ENCODE measurements at places on chromosomes 5 and 9. TPM values are rescaled to one million over a fixed set of nuclear protein-coding genes. Genes with fewer than 3 reads are reported as not detected.
A peak's percentile ranks its signal among the peaks of the same experiment; 100 is the strongest.

DNA sequence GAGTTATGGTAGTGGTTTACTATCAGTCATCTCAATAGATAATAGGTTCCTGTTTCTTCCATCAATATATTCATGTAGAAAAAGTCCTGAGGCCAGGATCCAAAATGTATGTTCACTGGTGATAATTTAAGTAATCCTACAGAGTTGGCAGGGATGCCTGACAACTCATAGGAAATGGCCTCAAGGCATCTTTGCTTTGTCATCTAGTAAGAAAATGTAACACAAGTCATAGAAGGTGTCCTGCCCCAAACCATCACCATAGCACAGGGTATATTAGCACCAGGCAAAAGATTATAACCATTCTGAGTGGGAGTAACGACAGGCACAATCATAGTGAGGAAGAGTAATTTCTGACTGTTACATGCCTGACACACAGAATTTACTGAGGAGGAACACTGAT lies 257.0 kb downstream of the TMEM167A start:
- DNase-seq: peak; percentile 62

Gene IFNA21
- not detected for polyA plus RNA-seq

DNA sequence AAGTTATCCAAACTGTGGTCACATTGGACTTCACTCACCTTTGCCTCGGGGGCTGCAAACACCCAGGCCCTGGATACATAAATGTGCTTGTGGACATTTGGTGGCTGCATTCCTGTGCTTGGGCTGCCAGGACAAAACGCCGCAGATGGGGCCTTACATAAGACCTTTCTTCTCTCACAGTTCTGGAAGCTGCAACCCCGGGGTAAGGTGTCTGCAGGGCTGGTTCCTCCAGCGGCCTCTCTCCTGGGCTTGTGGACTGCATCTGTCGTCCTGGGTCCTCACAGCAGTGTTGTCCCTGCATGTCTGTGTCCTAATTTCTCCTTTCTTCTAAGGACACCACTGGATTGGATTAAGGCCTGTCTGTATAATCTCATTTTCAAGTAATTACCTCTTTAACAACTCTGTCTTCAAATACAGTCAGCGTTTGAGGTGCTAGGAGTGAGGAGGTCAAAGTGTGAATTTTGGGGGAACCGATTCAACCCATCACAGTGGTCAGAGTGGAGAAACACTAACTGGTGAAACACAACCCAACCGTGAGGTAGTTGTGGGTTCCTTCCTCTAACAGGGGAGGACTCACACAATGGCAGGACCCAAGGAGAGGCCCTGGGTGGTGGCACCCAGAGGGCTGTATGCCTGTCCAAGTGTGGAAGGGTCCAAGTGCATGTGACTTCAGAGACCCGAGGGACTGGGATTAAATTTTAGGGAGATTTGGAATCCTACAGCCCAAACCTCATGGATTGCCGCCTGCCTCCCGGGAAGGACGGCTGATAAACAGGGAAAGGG lies 415.6 kb downstream of the IRX2 start:
- DNase-seq: no peak

- DNase-seq: peak; percentile 40
Measured at GRCh38 chr9:137311986-137312851, 10.1 kb upstream of the NRARP start.

DNA sequence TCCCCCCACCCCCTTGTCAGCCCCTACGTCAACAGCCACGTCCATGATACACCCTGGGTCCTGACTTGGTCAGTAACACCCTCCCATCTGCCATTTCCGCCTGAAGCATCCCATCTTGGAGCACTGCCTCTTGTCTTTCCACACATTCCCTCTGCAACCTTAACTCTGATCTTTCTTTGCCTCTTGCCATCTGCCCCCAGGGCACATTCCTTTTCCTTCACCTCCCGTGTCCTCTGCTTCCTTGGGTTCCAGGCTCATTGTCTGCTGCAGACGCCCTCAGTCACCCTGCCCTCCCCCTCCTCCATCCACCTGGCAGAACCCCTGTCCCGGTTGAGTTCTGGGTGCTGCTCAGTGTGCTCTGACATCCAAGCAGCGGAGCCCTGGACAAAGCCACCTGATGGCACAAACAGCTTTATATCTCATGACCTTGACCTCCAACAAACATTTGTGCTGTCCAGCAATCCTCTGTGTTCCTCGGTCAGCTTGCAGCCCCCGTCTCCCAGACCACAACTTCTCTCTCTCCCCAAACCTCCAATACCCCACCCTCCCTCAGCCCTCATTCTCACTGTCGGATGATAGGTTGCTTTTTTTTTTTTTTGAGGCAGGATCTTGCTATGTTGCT lies 97.7 kb upstream of the IER5L start:
- DNase-seq: peak; percentile 43

DNA sequence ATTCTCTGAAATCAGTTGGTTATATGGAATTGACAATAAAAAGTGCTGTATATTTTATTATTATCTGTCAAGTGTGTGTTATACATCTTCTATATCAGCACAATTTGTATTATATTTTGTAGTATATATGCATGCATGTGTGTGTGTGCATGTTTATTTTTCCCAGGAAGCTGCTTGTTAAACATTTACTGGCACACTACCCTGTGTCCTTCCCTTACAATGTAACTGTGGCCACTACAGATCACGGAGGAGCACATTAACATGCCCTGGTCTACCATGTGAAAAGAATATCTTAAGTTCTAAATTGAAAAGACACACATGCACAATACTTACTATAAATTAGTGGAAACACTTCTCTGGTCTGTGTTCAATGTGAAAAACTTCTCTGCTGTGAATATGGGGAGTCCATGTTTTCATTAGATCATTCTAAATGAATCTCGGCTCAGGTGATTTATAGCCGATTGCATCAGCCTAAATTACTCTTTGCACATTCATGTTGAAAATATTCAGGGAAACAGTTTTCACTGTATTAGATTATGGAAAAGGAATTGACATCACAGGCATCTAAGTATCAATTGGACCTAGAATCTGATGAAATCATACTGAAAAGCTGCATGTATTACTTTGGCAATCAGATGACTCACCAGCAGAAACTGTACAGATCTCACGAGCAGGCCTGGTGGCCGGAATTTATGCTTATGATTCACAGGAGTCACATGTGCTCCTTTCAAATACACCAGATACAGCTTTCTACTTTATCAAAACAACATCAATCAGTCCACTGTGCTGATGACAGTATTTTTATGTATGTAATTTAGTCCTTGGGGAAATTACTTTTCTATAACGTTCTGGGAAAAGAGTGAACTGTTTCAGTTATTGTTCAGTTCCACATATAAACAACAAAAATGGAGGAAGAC lies 39.4 kb downstream of the LURAP1L start:
- peak; percentile 99 for DNase-seq

Measured in mammary epithelial cell (primary cell).